ENCODE measurements at places on chromosomes 7 and 10.

DNA sequence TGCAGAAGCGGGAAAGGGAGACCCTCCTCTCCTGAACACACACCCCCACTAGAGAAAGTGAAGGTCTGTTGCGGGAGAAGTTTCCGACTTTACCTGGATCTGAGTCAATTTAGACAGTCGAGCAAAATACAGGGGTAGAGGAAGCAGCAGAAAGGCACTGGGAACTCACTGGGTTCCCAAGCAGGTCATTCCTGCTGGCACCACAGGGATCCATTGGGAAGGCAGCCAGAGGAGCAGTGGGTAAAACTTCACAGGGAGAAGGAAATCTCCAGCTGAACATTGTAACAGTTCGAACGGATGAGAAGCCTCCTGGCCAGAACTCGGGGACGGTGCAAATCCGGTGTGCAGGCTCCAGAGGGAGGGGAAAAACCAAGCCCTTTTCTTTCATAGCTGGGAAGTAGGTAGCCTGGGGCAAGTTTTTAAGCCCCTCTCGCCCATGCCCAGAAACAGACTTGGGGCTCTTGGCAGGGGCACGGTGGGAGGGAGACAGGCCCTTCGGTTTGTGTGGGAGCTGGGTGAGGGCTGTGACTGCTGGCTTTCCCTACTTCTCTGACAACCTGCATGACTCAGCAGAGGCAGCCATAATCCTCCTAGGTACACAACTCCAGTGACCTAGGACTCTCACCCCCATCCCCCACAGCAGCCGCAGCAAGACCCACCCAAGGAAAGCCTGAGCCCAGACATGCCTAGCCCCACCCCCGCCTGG, 51.9 kb downstream of the DDC start:
- DNase-seq = no peak

DNA sequence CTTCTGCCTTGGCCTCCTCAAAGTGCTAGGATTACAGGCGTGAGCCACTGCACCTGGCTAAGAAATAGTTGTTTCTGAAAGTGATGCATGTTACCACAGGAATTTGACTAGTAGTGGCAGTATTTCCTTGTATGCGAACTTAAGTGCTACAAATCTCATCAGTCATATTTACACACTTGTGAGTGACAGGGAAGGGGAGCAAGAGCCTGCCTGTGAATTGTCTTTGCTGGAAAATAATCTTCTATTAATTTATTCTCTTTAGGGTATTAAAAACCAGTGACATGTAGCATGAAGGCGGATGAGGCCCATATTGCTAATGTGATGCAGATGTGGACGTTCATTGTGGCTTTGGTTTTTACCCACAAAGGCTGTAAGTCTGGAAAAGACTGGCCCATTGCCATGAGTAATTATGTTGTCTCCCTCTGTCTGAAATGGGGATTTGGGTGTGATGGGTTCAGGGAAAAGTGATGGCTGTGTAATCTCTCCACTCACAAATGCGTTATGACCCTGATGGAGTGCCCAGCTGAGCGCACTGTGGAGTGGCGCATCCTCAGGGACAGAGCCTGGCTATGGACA, 97.6 kb downstream of the CCNY start:
- no peak for DNase-seq

DNA sequence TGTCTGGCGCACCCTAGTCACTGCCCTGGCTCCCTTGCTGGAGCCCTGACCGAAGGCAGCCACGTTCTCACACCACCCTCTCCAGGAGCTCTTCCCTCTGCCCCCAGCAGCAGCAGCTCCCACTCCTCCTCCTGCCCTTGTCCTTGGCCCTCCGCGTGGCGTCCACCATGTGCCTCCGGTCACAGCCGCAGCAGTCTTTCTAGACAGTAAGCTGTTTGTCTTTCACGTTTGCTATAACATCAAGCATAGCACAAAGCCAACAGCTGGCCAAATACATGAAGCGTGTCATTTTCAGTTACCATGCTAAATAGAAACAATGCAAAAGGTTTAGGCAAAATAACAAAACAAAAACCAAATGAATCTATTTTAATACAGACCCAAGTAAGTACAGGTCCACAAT, 3.3 kb downstream of the PITRM1 start:
- DNase-seq = no peak

- DNase-seq = no peak
These were observed 58.8 kb downstream of the CREM start for GRCh38 chr10:35185260-35186034.

- DNase-seq = no peak
These were observed 264.1 kb downstream of the PHF14 start for GRCh38 chr7:11237742-11238141.

- peak; percentile 80 for DNase-seq
These were observed 7.3 kb downstream of the MAFK start for GRCh38 chr7:1537535-1538412.

DNA sequence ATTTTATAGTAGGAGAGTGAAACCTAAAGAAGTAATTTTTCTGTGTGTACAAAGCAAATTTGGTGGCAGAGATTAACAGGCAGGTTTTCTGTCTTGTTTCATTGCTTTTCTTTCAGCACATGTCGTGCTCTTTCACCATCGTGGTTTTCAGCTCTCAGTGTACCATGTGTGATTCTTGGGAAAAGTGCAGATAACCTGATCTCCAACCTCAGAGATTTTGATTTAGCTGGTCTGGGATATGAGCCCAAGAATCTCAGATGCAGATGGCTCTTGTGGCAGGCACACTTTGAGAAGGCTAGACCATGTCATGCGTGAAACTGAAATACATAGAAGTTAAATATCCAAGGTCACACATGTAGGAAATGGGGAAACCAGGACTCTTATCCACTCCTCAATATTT, 317.4 kb downstream of the EXOC4 start:
- DNase-seq = no peak

- no peak for DNase-seq
These were observed 3.0 kb upstream of the GIMAP5 start for GRCh38 chr7:150734254-150734653.

GRCh38 chr7:8284606-8285005, 22.6 kb upstream of the ICA1 start:
- DNase-seq = no peak

DNA sequence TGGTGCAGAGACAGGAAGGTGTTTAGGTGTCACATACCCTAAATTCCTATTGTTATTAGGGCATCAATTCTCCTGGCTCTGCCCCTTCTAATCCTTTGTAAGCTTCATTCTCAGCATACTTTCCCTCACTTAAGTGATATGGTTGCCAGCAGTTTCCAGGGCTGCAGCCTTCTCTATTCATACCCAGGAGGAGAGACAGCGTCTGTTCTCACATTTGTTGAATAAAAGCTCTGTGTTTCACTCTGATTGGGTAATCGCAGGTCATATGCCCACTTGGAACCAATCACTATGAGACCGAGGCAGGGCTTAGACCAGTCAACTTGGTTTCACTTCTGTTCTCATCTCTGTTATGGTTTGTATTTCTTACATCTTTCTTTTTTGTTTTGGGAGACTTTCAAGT, 109.6 kb upstream of the MTPN start:
- peak; percentile 85 for DNase-seq

GRCh38 chr7:36522453-36523007, 132.9 kb downstream of the ANLN start:
- DNase-seq = no peak

- DNase-seq = no peak
These were observed 14.6 kb upstream of the RPEL1 start for GRCh38 chr10:103231047-103231551.
